ENCODE measurements at places on chromosomes 3 and 15. TPM values are rescaled to one million over a fixed set of nuclear protein-coding genes. Genes with fewer than 3 reads are reported as not detected.

DNA sequence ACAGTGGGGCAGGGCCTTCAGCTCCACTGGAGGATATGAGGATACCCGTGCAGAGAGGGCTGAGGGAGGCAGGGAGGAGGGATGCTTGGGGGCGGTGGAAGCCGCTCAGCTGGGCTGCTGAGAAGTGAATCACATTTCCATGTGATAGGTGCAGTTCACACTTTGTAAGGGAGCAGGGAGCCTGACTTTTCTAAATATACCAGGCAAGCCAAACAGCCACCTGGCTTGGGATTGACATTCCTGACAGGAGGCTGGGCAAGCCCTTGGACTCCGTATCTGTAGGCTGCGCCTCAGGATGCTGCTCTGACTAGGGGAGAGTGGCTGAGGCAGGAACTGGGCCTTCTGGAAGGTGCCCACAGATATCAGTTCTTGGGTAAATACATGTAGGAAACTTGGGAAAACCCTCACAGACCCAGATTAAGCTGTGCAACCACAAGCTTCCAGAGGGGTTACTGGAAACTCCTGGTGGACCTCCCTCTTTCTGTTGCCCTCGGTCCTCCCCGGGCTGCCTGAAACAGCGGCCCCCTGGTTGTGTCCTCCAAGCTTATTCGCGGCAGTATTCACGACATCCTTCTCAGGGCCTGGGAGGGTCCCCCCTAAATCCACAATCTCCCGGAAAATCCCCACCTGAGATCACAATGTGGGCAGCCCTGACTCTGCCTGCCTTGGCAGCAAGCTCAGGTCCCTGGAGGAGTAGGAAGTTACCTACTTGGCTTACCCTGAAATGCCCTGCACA lies 33.0 kb upstream of the ADCY5 start:
- DNase-seq: no peak

DNA sequence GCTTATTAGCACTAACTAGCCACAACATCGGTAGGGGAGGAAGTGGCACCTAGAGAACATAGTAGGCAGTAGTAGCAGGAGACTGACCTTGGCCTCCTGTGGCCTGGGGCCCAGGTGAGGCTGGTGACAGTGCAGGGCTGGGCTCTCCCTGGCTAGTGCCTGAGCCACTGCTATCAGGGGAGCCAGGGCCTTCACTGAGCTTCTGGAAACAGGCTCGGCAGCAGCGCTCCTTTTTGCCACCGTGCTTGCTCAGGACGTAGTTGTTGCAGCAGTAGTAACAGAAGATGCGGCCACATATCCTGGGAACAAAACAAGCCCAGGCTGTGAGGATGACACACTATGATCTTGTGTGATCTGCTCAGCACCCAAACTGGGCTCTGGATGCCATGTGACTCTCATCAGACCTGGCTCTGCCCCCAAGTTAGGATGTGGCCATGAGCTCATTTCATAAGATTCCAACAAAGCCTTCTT lies 15.1 kb downstream of the CXCR6 start:
- DNase-seq: no peak

The HCLS1 gene
- total RNA-seq: 45.4 TPM

DNA sequence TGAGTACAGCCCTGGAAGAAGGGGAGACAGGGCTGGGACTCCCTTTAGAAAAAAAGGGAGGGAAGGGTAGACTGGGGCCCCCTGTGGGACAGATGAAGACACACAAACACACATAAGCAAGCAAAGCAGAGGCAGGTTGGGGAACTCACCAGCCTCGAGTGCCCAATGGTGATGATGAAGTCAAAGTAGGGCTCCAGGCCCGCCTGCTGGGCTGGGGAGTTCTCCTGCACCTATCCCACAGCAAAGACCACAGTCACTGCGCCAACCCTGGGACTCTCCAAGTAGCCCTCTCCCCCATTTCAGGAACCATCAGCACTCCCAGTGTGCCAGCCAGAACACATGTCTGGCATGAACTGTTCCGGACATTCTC lies 4.1 kb downstream of the GORASP1 start:
- no peak for DNase-seq

DNA sequence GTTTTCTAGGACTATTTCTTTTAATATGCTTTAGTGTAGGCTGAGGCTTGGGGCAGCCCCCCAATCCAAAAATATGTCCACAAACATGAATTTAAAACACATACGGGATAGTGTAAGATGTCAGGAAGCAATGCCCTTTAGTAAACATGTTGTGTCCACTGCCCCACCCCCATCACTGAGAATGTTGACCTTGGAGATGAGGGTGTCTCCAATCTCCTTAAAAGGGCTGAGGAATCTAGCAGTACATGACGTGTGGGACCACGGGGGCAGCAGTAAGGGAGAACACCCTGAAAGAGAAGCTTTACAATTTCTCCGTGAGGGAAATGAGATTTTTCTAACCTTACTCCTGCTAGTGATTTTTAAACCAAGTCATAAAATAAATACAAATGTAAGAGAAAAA lies 84.7 kb downstream of the SQOR start:
- DNase-seq: no peak

DNA sequence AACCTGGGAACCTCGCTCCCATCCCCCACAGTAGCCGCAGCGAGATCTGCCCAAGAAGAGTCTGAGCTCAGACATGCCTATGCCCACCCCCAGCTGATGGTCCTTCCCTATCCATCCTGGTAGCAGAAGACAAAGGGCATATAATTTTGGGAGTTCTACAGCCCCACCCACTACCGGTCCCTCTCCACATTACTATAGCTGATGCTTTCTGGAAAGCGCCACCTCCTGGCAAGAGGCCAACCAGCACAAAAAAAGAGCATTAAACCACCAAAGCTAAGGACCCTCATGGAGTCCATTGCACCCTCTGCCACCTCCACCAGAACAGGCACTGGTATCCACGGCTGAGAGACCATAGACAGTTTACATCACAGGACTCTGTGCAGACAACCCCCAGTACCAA lies 168.4 kb downstream of the MEGF11 start:
- DNase-seq: no peak

DNA sequence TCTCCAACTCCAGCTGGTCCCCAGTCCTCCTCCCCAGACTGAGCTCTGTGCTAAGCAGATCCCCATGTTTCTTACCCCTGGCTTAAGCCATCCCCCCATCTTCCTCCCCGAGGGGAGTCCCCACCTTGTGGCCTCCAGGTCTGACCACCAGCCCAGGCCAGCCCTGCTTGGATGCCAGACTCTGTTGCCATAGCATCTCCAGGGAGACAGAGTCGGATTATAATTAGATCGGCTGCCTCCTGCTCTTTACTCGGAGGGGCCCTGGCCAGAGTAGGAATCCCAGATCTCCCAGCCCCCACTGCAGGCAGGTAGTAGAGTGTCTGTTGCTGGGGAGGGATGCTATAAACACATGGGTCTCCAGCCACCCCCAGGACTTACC lies 2.4 kb downstream of the KLHDC8B start:
- DNase-seq: no peak

- DNase-seq: no peak
Observed at GRCh38 chr3:67327582-67327981, 326.8 kb downstream of the SUCLG2 start.

The LEKR1 gene
- 1.9 TPM for total RNA-seq

GRCh38 chr3:32816439-32817256 lies 1.1 kb upstream of the TRIM71 start:
- no peak for DNase-seq

GRCh38 chr15:32747921-32748342 lies 30.1 kb downstream of the GREM1 start:
- no peak for DNase-seq

The DNAJB11 gene
- 33.3 TPM for total RNA-seq

DNA sequence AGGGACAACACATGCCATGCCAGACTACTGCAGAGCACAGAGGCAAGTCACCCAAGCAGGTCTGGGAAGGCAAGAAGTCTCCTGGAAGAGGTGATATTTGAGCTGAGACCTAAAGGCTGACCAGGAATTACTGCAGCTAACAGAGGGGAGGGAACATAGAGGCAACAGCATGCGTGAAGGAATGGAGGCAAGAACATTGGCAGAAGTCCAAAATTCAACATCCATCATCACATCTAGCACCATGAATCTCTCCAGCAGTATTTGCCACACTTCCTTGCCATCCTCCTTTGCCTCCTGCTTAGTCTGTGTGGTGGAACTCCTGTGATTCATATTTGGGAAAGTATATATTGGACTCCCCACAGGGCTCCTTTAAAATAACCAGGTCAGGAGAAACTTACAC lies 870 bp upstream of the TSEN2 start:
- DNase-seq: no peak

GRCh38 chr3:143240886-143241285 lies 121.3 kb downstream of the CHST2 start:
- no peak for DNase-seq

- DNase-seq: no peak
Observed at GRCh38 chr3:152961323-152961722, 126.4 kb downstream of the P2RY1 start.

The REC114 gene
- not detected for total RNA-seq

DNA sequence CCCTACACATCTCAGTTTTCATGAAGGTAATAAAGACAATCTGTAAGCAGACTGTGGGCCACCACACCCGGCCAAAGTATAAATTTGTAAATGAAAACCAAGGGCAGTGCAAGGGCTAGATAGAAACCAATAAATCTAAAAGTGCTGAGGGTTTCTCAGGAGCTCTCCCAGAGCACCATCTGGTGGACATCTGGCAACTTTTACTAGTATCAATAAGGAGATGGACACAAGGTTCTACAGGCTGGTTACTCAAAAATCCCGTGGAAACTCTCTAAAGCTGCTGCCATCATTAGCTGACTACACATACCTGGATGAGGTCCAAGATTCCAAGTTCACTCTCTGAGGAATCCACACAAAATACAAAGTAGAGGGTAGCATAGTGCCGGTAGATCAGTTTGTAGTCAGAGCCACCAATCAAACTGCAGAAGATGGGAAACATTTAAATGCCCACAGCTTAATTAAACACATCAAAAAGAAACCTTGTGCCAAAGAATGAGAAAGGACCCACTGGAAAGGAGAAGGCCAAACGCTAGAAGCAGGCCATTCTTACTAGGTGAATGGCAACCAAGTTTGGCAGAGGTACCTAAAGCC lies 5.5 kb downstream of the AP3S2 start:
- DNase-seq: no peak

DNA sequence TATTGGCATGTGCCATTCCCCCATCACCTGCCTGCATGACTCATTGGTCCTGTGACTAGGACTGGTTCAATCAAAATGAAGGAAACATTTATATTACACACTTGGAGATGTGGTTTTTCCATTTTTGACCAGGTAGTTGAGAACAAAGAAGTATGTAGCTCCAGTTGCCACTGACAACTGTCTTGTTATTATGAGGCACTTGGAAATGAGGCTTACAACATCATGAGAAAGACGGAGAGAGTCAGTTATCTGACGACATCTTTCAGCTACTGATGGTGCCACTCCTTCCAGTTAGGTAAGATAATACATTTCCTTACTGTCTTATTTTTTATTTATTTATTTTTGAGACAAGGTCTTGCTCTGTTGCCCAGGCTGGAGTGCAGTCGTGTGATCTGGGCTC lies 21.8 kb upstream of the PROK2 start:
- no peak for DNase-seq

The CCDC174 gene
- total RNA-seq: 31.0 TPM

DNA sequence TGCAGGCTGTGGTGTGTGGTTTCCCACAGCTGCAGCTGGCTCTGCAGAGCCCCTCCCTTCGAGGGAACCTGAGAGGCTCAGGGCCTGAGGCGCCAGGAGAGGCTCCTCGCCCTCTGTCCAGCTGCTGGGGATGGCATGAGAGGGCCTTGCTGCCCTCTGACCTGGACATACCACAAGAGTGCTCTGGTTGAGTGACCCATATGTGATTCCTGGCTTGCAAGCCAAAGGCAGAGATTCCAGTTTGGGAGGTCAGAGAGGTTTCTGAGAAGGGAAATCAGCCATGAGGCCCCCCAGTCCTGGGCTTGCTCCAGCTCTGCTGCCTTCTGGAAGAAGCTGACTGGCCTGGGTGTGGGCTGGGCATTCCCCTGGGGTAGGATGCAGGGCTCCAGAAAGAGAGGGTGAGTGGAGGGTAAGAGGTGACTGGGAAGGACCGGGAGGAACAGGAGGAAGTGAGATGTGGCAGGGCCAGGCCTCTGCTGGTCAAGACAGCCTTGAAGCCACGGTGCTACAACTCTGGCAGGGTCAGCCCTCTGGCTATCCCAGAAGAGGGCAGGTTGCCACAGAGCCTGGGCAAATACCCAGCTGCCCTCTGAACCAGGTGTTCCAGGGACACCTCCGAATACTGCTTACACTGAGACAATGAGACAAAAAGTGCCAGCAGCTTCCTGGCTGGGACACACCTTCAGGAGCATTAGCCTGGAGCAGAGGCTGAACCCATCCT lies 16.0 kb upstream of the SRP14 start:
- DNase-seq: no peak

The TM4SF4 gene
- not detected for total RNA-seq

DNA sequence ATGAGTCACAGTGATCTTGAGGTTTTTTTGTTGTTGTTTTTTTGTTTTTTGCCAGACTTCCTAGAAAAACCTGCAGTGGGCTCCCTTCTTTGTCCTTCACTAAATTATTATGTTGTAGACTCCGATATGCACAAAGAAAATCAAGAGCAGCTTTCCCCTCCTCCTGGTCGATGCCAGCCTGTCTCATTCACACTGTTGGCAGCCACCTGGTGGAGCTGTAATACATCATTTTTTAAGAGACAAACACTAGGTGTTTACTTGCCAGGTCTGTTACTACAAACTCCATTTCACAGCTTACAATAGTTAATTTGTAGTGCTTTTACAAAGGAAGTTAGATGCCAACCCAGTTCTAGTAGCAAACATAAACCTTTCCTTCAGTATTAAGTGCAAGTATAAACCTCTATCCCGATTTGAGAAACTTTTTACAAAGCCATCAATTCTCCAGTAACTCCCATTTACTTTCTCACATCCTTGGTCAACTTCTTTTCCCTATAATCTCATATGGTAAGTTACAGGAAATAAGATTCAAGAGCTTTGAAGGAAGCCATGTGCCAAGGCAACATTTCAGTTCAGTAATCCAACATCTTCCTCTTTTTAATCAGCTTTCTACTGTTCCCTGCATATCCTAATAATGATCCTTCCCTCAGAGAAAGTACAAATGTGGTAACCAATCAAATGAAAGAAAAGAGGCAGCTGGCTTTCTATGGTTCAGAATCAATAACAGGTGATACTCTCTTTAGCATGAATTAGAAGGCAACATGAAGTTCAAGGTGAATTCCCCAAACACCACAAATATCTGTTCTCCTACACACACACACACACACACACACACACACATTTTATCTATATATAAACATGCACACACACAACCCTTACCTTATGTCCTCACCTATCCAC lies 14.0 kb downstream of the AAGAB start:
- DNase-seq: no peak

The OCA2 gene
- 0.98 TPM for total RNA-seq

GRCh38 chr3:83633758-83634157 lies 1325.0 kb upstream of the CADM2 start:
- no peak for DNase-seq

The TAGLN3 gene
- total RNA-seq: 0.62 TPM

GRCh38 chr3:42122261-42123011 lies 31.3 kb downstream of the TRAK1 start:
- DNase-seq: no peak
